ENCODE measurements at places on chromosomes 11 and 22. TPM values are rescaled to one million over a fixed set of nuclear protein-coding genes. Genes with fewer than 3 reads are reported as not detected.

The KRTAP5-11 gene
- not detected for polyA plus RNA-seq

DNA sequence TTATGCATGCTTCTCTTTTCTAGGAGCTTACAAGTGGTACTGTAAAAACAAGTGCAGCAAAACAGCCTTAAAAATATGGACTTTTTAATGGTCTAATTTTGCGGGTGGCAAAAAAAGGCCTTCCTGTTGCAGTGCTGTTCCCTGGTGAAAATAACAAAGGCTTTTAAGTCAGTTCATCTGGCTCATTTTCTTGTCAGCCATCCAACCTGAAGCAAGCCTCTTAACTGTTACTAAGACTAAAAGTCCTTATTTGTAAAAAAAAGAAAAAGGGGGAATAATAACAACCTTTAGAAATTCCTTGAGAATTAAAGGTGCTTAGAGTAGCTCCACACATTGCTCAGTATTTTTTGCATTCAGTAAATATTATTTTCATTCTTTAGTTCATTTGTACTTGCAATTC lies 200.5 kb upstream of the CHORDC1 start:
- no peak for DNase-seq

- DNase-seq = no peak
Measured at GRCh38 chr22:30877662-30878515, 90.7 kb downstream of the MORC2 start.

DNA sequence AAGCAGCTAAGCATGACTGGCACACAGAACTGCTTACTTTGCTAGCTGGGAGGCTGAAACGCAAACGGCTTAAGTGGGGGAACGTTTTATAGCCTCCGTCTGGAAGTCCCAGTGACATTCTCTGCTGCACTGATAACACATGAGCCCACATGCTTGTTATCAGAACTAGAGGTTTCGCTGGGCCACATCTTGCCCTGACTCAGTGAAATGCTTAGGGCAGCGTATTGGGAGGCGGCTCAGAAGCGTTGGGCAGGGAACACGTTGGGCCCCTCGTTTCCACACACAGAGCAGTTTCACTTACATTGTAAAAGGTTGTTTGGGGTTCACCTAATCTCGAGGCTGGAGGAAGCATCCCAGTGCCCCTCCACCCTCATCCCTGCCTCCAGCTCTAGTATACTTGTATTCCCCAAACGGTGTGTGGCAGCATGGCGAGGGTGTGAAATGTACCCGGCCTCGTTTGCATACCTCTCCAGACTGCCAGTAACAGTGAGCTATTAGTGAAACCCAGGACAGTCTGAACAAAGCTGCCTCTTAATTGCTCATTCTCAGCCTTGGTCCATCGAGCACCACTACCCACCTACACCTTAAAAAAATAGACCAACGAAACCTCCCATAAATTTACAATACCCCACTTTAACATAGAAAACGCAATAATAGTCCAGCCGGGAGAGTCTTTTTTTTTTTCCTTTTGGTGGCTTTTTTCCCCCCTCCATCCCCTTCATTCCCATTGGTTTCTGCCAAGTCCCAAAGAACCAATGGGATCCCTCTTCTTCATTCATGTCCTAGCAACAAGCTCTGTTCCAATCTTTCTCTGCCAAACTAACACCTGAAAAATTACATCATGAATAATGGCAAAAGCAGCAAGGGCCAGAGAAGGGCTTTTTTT lies 218.8 kb upstream of the SORL1-AS1 start:
- peak; percentile 82 for DNase-seq

DNA sequence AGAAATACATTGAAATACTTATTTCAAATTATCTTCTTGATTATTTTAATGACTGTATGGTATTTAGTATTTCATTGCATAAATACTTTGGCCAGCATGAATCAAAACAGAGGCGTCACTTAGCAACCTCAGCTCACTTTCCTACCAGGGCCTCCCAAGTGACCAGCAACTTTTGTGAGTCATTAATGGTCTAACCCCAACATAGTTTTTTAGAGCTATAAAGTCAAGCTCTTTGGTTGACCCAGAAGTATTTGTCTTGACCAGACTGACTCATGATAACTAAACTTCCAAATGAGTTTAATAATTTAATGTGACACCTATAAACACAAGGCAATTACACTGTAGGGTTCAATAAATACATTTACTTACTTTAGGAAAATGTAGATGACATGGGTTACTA lies 27.9 kb upstream of the RBMXL2 start:
- DNase-seq = no peak

DNA sequence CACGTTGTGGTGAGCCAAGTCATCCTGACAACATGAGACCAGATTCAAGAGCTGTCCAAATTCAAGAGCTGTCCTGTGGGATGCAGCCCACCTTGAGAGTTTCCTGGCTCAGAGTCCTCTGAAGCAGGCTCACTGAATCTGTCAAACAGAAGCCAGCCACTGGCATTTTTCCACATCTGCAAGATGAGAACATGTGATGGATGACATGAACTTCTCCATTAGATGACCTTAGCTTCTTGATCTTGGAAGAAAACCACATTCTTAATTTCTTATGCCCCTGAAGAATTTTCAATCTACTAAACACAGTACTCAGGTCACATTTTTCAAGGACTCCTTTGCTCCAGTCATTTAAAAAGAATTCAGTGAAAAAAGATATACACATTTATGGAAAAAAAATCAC lies 291.0 kb downstream of the GUCY1A2 start:
- no peak for DNase-seq

GRCh38 chr11:75697906-75698581 lies 19.6 kb upstream of the MOGAT2 start:
- DNase-seq = no peak

The SLC5A1 gene
- 1.2 TPM for polyA plus RNA-seq

- DNase-seq = no peak
Measured at GRCh38 chr11:134656861-134657540, 245.0 kb upstream of the B3GAT1 start.

DNA sequence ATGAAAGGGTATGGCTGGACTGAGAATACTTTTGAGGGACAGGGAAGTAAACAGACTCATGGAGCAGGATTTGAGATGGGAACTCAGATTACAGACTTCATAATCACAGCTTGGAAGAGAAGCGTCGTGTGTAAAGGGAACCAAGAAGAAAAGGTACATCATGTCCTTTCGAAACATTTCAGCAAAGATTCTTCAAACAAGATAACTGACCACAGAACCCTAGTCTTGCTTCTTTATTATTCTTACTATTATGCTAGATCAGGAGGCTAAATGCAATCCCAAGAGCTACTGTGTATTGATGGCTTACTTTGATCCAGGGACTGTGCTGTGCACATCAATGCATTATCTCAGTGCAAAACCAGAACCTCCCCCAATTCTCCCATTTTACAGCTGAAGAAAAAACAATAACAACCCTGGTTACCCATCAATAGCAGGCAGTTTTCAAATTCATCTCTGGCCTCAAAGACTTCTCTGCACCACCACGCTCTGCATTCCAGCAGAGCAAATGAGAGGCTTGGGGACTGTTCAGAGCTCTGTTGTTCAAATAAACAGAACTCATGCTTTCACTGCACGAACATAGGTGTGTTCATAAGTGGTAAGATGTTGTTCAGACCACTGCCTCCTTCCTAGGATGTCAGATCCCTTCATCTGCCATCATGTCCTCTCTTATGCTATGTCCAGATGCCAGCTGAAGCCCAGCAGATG lies 104.8 kb upstream of the NAV2 start:
- DNase-seq = no peak

Data from left renal cortex interstitium (tissue), 4 donors.